ENCODE measurements at places on chromosomes 3 and 15.

GRCh38 chr3:63128380-63128779, 149.7 kb upstream of the SYNPR start:
- no peak for DNase-seq

DNA sequence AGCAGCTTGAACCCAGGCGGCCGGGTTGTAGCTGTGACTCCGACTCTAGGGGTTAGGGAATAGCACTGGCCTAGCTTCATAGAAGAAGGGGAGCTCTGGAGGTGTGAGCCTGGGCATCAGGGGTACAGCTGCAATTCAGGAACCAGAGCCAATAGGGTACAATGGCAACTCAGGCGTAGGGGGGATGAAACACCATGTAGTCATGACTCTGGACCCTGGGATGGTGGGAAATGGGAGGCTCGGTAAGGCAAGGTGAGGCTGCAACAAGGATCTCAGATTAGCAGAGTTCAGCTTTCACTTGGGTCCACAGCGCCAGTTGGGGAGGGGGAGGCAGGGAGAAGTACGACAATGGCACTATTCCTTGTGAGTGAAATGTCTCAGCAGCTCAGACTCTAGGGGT, 210.2 kb upstream of the LYSMD4 start:
- no peak for DNase-seq

- DNase-seq = no peak
Measured at GRCh38 chr3:144556392-144556791, 584.8 kb downstream of the DIPK2A start.

- no peak for DNase-seq
Measured at GRCh38 chr3:111676211-111677006, 81.3 kb upstream of the ZBED2 start.

GRCh38 chr3:20652231-20652986, 466.4 kb upstream of the SGO1 start:
- no peak for DNase-seq
